ENCODE measurements at places on chromosomes 3 and 15.

DNA sequence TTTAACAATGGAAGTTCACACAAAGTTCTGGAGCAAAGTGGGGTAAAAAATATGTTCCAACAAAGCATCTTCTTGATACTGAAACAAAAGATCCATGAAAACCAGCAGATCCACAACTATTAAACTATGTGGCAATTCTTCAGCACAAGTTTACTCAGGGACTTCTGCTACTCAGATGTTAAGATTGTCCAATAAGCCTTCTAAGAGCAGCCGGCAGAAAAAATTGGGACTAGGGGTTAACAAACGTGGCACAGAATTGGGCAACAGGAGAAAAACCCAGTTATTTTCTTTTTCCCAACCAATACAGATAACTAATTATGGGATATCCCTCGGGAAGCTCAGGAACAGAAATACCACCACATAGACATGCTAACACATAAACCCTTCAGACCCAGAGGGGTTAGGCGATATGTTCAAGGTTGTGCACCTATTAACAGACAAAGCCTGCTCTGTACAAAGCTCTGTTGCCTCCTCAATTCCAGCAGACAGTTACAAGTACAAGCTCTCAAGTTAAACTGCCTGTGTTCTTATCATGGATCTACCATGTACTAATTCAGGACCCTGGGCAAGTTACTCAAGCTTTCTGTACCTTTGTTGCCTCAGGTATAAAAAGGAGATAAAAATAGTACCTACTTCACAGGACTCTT lies 6.8 kb downstream of the SSR3 start:
- peak; percentile 25 for DNase-seq

DNA sequence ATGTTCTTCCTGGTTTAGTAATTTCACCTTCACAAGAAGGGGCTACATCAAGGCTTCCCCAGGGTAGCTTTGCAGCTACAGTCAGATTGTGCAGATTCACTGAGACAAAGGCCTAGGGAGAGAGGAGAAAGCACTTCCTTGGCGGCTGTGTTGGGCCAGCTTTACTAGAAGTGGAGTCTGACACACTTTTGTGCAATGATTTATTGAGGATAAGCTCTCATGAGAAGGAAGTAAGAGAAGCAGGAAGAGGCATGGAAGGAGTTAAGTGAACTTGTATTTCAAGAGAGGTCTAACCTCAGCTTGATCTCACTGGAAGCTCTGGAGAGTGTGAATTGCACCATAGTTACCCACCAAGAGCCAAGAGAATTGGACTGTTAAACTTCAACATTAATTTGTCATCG lies 78.9 kb downstream of the TGFBR2 start:
- no peak for DNase-seq

GRCh38 chr3:49339581-49339940 lies 292 bp downstream of the USP4 start:
- DNase-seq: no peak

- DNase-seq: no peak
Measured at GRCh38 chr3:151377768-151378385, 6.7 kb downstream of the P2RY12 start.

- DNase-seq: no peak
Measured at GRCh38 chr3:10975695-10976234, 16.8 kb upstream of the SLC6A1 start.

GRCh38 chr3:187011915-187012314 lies 81.6 kb downstream of the ST6GAL1 start:
- DNase-seq: no peak

- DNase-seq: peak; percentile 47
Measured at GRCh38 chr15:68991723-68992122, 22.8 kb upstream of the NOX5 start.

GRCh38 chr3:25662736-25663320 lies 1.9 kb downstream of the TOP2B start:
- peak; percentile 22 for DNase-seq

DNA sequence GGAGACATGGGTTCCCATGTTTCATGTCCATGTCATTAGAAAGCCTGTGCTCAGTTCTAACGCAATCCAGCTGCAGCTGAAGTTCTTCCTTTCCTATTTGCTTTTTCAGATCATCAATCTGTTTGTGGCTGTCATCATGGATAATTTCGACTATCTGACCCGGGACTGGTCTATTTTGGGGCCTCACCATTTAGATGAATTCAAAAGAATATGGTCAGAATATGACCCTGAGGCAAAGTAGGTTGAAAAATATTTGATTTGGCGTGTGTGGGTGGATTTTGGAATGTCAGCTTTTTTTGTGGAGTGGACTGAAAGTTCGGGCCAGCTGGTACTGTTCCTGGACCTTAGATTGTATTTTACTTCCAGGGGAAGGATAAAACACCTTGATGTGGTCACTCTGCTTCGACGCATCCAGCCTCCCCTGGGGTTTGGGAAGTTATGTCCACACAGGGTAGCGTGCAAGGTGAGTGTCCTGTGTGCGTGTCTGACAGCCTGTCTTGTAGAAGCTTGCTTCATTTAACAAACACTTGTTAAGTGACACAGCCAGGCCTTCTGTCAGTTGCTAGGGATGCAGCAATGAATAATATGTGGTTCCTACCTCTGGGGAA lies 69.6 kb downstream of the CHDH start:
- peak; percentile 74 for DNase-seq

DNA sequence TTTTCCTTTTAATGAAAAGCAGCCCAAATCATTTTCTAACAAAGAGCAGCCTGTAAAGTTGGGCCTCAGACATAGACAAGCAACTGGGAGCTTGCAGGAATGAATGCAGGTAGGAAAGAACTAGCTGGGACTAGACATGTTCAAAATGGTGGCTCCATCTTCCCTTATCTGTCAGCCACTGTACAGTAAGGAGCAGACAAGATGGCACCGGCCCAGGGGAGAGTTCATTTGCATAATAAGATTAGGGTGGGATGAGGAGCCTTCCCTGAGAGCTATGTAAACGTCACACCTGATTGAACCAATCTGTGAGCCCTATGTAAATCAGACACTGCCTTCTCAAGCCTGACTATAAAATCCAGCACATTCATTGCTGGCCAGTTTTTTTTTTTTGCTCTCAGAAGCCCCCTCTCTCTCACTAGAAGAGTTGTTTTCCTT lies 59.7 kb upstream of the GK5 start:
- DNase-seq: no peak

DNA sequence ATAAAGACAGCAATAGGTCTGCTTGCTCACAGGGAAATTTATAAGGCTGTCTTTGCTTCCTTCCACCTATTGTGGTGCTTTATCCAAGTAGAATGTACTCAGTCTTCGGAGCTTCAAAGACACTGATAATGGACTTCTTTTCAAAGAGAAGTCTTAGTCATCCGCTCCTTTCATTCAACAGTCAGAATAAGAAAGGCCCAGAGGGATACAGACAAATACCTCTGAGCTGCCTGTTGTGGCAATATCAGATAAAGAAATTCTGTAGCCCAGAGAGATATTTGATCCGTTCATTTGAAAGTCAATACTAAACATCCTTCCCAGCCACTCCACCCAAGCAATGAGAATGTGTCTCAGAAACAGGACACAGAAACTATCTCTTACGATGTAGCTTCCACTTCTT lies 110.0 kb downstream of the FHIT start:
- no peak for DNase-seq

DNA sequence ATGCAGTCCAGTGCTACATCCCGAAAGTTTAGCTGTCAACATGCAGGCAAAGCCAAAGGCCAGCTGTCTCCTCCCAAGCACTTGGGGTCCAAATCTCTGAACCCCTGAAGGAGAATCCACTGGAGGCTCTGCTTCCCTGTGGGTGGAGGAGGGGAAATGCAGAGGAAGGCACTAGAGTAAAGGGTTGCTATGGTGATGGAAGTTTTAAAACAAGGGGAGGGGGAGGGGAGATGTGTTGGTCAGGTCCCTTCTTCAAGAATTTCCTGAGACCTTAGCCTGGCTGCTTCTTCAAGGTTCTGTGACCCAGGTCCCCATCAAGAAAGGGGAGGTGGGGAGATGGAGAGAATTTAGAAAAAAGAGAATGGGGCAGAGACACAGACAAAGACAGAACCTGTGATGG lies 2.3 kb downstream of the CAMKV start:
- DNase-seq: no peak

GRCh38 chr3:99023590-99024192 lies 122.2 kb upstream of the DCBLD2 start:
- DNase-seq: peak; percentile 65

GRCh38 chr15:35496585-35496984 lies 49.4 kb downstream of the DPH6 start:
- DNase-seq: no peak

- no peak for DNase-seq
Measured at GRCh38 chr3:23537101-23537551, 268.6 kb upstream of the UBE2E1 start.

GRCh38 chr3:173096994-173097785 lies 43.8 kb downstream of the SPATA16 start:
- peak; percentile 2 for DNase-seq

GRCh38 chr3:128182656-128183055 lies 29.4 kb downstream of the EEFSEC start:
- no peak for DNase-seq

DNA sequence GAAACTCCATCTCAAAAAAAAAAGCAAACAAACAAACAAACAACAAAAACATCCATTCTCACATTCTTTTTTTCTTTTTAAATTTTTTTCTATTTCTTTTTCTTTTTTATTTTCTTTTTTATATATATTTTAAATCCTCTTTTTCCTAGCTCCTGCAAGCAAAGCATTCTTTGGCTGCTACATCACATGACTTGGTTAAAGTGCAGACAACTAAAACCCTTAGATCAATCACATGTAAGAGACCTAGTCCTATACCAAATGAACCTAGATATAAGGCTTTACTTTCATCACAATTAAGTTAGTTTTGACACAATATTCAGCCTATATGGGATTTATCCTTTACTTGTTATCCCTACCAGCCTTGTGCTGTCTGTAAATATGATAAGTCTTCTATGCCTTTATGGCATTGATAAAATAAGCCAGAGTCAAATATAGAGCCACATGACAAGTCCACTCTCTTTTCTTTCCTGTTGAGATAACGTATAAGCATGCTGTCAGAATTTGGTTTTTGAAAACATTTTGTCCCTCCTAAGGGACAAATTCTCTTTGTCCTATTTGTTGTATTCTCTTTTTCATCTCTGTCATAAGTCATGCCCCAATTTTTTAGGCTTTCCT lies 11.3 kb downstream of the UBR1 start:
- DNase-seq: no peak

- no peak for DNase-seq
Measured at GRCh38 chr3:189813647-189814240, 182.6 kb downstream of the TP63 start.

DNA sequence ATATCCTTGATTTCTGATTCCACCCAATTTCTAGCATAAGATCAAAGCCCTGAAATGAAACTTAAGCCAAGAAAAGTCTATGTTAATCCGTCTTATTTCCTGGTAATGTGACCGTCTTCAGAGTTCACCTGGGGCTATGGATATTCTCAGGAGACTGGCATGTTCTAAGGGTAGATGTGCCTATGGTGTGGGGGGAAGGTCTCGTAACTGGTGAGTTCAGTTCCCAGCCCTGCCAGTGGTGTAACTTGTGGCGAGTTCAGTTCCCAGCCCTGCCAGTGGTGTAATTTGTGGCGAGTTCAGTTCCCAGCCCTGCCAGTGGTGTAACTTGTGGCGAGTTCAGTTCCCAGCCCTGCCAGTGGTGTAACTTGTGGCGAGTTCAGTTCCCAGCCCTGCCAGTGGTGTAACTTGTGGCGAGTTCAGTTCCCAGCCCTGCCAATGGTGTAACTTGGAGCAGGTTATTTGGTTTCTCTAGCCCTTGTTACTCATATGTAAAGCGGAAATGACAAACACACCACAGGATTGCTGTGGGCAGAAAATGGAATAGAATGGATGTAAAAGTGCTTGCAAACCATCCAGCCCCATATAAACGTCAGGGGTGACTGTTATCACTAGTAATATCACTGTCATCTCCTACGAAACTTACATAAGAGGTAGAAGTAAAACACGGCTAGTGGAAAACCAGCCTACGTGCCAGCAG lies 30.4 kb downstream of the SLC51A start:
- peak; percentile 54 for DNase-seq

DNA sequence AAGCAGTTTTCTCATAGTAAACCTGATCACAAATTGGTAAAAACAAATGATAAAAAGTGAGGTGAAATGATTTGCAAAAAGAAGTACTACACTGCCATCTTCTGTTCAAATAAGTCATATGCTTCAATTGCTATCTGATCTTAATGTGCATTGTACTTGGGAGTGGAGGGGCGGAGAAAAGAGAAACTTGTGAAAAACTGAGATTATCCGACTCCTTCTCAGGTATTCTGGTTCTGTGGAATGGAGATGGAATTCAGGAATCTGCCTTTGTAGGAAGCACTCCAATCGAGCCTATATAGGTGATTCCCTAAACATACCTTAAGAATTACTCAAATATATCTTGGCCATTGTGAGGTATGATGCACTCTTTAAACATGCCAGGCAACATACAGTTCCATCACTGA lies 180.6 kb downstream of the CHL1 start:
- DNase-seq: peak; percentile 6

DNA sequence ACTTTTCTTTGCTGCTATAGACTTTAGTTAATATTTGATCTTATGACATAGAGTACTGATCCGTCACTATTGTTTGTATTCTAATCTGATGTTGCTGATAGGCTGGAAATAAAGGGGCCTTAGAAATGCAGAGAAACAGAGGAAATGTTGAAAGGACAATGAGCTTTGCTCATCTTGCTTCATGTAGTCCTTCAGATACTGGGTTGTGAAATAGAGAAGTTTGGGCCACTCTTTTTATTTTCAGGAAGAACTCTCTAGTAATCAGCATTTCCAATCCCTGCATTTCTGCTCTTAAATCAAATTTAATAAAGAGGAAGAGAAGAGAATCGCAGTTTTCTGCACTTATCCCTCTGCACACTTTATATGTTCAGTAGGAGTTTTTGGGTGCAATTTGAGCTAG lies 192.8 kb upstream of the THBS1 start:
- DNase-seq: no peak

All from fibroblast of the aortic adventitia (primary cell).